ENCODE measurements at places on chromosomes 2 and 18.
A peak's percentile ranks its signal among the peaks of the same experiment; 100 is the strongest.

- H3K27me3 ChIP-seq: no peaks in the 10 kb centered on the region
- peaks cover 20% of the 10 kb centered on the region for H3K4me1 ChIP-seq
- H3K27ac ChIP-seq: no peak overlapping the region
- no peak overlapping the region for H3K4me3 ChIP-seq
These were observed 21.9 kb upstream of the CHRNA1 start for GRCh38 chr2:174786066-174786725.

- peak overlapping the region; percentile 17 for H3K27ac ChIP-seq
- peaks cover 95% of the 10 kb centered on the region for H3K27me3 ChIP-seq
- peak overlapping the region; percentile 71 for H3K4me3 ChIP-seq
- DNase-seq: no peak
These were observed 8.0 kb downstream of the SIX3 start for GRCh38 chr2:44949329-44950151.

DNA sequence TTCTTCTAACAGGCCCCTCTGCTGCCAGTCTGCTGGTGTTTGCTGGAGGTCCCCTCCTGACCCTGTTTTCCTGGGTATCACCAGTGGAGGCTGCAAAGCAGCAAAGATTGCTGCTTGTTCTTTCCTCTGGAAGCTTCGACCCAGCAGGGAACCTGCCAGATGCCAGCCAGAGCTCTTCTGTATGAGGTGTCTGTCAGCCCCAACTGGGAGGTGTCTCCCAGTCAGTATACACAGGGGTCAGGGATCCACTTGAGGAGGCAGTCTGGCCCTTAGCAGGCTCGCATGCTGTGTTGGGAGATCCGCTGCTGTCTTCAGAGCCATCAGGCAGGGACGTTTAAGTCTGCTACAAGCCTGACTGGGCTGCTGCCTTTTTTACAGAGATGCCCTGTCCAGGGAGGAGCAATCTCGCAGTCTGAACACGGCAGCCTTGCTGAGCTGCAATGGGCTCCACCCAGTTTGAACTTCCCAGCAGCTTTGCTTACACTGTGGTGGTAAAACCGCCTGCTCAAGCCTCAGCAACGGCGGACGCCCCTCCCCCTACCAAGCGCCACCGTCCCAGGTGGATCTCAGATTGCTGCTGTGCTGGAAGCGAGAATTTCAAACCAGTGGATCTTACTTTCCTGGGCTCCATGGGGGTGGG lies 29.9 kb downstream of the CHCHD5 start:
- no peaks in the 10 kb centered on the region for H3K4me1 ChIP-seq
- H3K36me3 ChIP-seq: peaks cover 4% of the 10 kb centered on the region
- no peak overlapping the region for H3K27ac ChIP-seq
- DNase-seq: no peak

GRCh38 chr2:160156665-160157064 lies 43.4 kb downstream of the ITGB6 start:
- H3K4me3 ChIP-seq: no peak overlapping the region
- no peak overlapping the region for H3K27ac ChIP-seq
- no peaks in the 10 kb centered on the region for H3K36me3 ChIP-seq
- H3K27me3 ChIP-seq: peaks cover 13% of the 10 kb centered on the region
- H3K4me1 ChIP-seq: peaks cover 14% of the 10 kb centered on the region

- H3K27ac ChIP-seq: no peak overlapping the region
- H3K27me3 ChIP-seq: peaks cover 3% of the 10 kb centered on the region
These were observed 189.9 kb downstream of the SH3RF3 start for GRCh38 chr2:109318949-109319342.

GRCh38 chr2:156088587-156088986 lies 243.9 kb downstream of the NR4A2 start:
- H3K4me1 ChIP-seq: no peaks in the 10 kb centered on the region
- no peak for DNase-seq
- no peak overlapping the region for H3K27ac ChIP-seq
- H3K36me3 ChIP-seq: peaks cover 4% of the 10 kb centered on the region

GRCh38 chr2:25557179-25558036 lies 116.0 kb downstream of the DTNB start:
- no peak overlapping the region for H3K27ac ChIP-seq
- H3K27me3 ChIP-seq: no peaks in the 10 kb centered on the region
- H3K4me1 ChIP-seq: peaks cover 13% of the 10 kb centered on the region
- H3K36me3 ChIP-seq: peaks cover 4% of the 10 kb centered on the region

DNA sequence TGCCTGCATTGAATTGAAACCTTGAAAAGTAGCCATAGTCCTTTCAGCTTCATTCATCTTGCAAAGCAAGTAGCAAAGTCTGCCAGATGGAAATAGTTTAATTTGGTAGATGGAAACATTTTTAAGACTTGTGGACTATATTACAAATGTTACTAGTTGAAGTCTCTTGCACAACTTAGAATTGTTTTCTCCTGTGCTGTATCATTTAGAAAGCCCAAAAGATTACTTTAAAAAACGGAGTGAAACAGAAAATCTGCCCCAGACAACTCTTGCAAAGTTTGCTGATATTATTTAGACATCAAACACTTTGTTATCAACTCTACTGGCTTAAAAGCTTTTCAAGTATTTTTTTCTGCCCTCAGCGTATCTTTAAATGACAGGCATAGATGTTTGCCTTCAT lies 335.0 kb downstream of the RPRM start:
- H3K27me3 ChIP-seq: peaks cover 4% of the 10 kb centered on the region
- no peak overlapping the region for H3K27ac ChIP-seq
- H3K4me1 ChIP-seq: no peaks in the 10 kb centered on the region
- H3K36me3 ChIP-seq: no peaks in the 10 kb centered on the region
- DNase-seq: no peak

- no peaks in the 10 kb centered on the region for H3K36me3 ChIP-seq
- H3K4me3 ChIP-seq: no peak overlapping the region
- H3K27me3 ChIP-seq: peaks cover 31% of the 10 kb centered on the region
- DNase-seq: no peak
- H3K4me1 ChIP-seq: no peaks in the 10 kb centered on the region
These were observed 8.6 kb upstream of the TMEM163 start for GRCh38 chr2:134727385-134727784.

GRCh38 chr18:38019292-38019691 lies 453.7 kb upstream of the CELF4 start:
- no peaks in the 10 kb centered on the region for H3K27me3 ChIP-seq
- DNase-seq: no peak
- H3K27ac ChIP-seq: no peak overlapping the region

DNA sequence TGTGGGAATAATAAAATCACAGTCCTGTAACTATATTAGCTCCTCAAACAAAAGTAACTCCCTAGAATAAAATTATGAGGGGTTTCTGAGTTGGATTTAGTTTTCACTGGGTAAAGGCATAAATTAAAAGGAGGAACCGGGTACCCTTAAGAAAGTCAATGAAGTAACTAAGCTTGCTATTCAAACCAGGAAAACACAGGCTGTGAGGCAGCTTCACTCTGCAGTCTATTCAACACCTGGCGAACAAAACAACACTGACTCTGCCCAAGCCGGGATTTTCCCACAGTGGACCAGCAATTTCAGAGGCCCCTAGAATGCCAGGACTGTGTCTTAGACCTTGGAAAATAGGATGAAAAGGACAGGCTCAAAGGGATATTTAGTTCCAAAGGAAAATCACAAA lies 24.6 kb upstream of the CREB1 start:
- H3K27ac ChIP-seq: peak overlapping the region; percentile 39
- no peak for DNase-seq
- no peaks in the 10 kb centered on the region for H3K36me3 ChIP-seq
- H3K4me3 ChIP-seq: no peak overlapping the region
- peaks cover 4% of the 10 kb centered on the region for H3K27me3 ChIP-seq

DNA sequence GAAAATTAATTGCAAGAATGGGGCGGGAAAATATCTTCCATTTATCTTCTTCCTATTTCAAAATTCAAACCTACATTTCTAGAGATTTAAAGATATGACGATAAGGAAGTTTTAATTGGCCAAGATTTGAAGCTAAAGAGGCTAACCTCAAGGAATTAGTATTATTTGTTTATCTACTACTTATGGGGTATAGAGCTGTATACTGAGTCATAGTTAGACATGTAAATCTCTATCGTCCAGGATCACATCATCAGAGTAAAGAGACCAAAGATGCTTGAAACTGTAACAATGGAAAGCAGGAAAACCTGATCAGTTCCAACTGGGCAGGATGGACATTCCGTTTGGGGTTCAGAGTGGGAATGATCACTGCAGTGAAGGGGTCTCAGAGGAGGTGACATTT lies 95.2 kb upstream of the KLF7 start:
- H3K27me3 ChIP-seq: no peaks in the 10 kb centered on the region

DNA sequence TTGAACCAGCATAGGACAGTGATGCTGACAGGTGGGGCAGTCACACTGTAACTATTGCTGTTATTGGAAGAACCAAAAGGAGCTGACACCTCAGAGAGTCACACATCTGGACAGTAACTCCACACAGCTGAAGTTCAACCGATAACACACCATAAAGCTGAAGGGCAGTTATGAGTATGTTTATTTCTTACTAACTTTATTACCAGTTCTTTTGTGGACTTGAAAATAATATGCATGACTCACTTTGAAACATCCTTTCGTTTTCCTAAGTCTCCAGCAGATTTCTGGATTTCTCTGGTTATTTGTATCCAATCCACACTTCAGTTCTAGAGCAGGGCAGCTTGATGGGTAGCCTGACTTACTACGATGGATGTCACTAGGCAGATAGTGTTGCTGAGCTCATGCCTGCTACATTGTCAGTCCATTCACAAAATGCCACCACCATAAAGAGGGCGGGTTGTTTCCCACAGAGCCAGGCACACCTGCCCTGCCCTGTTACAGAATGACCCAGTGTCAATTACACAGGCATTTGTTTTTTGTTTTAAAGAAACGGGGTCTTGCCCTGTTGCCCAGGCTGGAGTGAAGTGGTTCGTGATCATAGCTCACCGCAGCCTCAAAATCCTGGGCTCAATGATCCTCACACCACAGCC lies 8.4 kb upstream of the AGBL5 start:
- peaks cover 14% of the 10 kb centered on the region for H3K36me3 ChIP-seq
- DNase-seq: no peak
- H3K4me1 ChIP-seq: peaks cover 3% of the 10 kb centered on the region
- H3K27ac ChIP-seq: no peak overlapping the region
- no peak overlapping the region for H3K4me3 ChIP-seq

DNA sequence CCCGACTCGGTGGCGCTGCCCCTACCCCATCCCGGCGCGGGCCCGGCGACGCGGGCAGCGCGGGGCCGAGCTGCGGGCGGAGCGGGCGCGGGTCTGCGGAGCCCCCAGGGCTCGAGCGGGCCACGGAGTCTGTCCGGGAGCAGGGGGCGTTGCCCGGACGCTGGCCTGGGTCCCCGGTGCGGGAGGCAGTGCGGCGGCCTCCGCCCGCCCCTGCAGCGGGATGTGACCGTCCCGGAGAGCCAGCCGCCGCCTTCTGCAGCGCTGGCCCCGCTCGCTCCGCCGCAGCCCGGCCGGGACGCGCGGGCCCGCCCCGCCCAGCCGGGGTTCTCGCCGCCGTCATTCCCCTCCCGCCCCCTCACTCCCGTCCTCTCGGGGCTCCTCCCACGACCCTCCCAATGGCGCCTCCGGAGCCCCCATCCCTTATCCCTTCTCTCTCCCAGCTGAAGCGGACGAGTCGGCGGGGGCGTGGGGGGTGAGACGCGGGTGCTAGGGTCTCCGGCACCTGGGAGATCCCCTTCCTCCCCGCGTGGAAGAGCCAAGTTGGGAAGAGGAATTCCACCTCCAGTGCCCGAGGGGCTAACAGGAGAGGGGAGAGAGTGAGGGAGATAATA lies at the start of gene FNDC4:
Gene FNDC4, minus strand, starts transcription at position 257 of the 611 bp plus-strand sequence. CDS start 521 bp downstream, outside the sequence.
- H3K36me3 ChIP-seq: no peaks in the 10 kb centered on the region
- DNase-seq: no peak
- peaks cover 2% of the 10 kb centered on the region for H3K4me1 ChIP-seq
- peaks cover 51% of the 10 kb centered on the region for H3K27me3 ChIP-seq
- peak within 1 kb of the TSS; percentile 88 for H3K4me3 ChIP-seq
- H3K27ac ChIP-seq: peak within 1 kb of the TSS; percentile 54

Data from type B pancreatic cell (in vitro differentiated cells).